ENCODE measurements at places on chromosomes 11 and 22.
A peak's percentile ranks its signal among the peaks of the same experiment; 100 is the strongest.

DNA sequence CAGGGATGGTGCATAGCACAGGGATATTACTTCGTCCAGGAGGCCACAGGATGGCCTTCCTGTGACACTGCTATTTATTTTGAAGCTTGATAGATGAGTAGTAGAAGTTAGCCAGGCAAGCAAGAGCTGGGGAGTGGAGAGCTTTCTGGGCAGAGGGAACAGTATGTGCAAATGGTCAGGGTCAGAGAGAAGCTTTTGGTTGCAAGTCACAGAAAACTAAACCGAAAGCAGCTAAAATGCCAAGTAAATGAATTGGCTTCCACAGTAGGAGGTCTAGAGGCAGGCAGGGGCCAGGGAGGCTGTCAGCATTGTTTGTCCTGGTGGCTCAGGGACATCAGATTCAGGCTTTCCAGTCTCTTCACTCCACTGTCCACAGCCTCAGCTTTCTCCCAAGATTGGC, 247.5 kb downstream of the GRIK4 start:
- no peak for DNase-seq

DNA sequence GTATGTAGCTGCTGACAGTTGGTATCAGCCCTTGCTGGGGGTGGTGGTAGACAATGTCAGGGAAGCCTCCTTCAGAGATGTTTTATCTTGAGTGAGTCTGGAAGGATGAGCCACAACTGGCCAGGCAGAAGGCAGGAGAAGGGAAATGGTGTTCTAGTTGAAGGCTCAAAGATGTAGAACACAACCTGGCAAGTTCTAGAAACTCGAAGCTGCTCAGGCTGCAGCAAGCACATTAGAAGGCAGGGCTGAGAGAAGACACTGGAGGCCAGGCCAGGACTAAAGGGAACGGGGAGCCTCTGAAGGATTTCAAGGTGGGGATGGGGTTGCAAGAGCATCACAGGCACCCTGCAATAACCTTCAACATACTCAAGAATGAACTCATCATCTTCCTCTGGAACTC, 40.4 kb downstream of the USP35 start:
- DNase-seq, result no peak

GRCh38 chr11:128653801-128654231, 40.1 kb upstream of the FLI1 start:
- no peak for DNase-seq

DNA sequence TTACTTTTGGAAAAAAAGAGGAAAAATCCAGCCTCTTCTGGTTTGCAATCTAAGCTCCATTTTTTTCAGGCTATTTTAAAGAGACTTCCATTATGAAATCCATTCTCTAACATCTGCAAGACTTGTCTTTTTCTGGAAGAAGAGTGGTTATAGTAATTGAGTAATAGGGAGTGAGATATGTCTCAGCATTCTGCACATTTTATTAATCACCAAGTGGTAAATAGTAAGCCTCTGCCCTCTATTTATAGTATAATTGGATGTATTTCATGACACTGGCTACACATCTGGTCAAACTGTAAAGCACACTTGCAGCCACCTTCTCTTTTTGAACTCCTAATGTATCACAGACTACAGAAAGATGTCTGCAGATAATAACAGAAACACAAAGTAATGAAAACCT, 391.1 kb downstream of the ETS1 start:
- no peak for DNase-seq

GRCh38 chr11:86678823-86679222, 6.4 kb upstream of the ME3 start:
- no peak for DNase-seq

DNA sequence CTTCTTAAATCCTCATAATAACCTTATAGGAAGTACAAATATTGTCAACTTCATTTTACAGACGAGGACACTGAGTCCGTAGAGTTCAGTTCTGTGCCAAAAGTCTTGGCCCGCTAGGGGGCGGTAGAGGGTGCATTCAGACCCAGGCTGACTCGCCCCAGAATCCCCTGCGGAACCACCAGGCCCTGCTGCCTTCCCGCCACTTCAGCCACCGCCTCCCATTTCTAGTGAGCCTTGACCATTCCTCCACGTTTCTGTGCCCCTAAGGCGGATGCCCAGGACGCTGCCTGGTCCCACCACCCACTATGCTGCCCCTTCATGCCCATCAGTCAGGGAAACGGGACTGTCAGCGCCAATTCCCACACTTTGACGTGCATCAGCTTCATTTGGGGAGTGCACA, 19.1 kb downstream of the SYT13 start:
- no peak for DNase-seq

GRCh38 chr22:19429950-19430889, 1.3 kb downstream of the HIRA start:
- DNase-seq, result peak; percentile 86

- no peak for DNase-seq
Measured at GRCh38 chr11:112663947-112664634, 297.1 kb upstream of the NCAM1 start.

- DNase-seq, result no peak
Measured at GRCh38 chr11:71305041-71305440, 52.7 kb upstream of the SHANK2 start.

- DNase-seq, result peak; percentile 56
Measured at GRCh38 chr11:28250192-28250591, 142.0 kb downstream of the METTL15 start.

DNA sequence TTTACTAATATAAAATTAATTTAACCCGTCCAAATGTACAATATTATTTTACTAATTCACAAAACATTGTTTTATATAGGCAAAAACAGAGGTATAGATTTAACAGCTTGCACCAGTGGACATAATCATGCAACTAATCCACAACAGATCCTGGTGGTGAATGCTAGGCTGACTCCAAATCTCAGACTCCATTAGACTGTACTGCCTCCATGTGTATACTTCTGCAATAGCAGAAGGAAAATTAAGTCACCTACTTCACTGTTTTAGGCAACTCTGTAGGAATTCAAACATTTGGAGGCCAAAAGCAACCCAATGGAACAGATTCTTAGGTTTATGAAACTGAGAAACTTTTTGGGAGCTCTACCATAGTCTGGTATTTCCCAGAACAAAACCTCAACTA, 30.0 kb upstream of the RAB39A start:
- DNase-seq, result peak; percentile 40
